ENCODE measurements at places on chromosomes 2 and 18.

DNA sequence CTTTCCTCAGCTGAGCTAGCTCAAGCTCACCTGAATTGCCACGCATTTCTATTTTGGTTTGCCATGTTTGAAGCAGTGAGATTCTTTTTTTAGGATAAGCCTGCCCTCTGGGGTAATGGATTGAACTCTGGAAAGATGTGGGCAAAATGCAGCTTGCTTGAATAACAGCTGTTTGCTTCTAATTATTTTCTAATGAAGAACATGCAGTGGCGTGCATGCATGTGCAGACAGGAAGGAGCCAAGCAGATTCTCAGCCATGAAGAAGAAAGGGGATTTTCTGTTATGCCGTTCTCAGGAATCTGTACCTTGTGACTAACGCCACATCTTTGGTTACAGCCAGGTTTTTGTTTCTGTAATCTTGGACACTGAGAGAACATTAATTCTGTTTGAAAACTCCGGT, 171.2 kb downstream of the ANTXR1 start:
- peak; percentile 44 for DNase-seq

DNA sequence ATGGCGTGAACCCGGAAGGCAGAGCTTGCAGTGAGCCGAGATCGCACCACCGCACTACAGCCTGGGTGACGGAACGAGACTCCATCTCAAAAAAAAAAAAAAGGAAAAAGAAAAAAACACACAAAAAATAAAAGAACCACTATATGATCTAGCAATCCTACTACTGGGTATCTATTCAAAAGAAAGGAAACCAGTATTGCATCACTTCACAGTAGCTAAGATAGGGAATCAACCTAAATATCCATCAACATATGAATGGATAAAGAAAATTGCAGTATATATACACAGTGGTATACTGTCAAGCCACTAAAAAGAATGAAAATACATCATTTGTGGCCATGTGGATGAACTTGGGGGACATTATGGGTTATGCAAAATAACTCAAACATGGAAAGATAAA, 37.9 kb downstream of the METTL21A start:
- no peak for DNase-seq

GRCh38 chr2:241701149-241701398, 765 bp upstream of the ING5 start:
- no peak for DNase-seq

DNA sequence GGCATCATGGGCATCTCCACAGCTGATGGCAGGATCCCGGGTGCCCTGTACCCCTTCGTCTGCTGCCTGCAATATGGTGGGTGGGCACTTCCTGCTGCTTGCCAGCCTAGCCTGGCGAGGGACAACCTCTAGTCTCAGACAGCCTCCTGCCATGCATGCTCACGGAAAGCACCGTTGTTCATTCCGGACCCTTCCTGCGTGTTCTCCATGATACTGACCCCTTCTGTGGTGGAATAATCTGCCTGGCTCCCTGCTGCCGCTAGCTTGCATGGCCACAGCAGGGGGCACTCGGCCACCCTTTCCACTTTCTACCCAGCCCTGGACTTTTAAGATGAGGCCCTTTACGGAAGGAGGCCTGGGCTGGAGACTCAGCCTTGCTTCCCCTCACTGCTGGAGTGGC, 12.0 kb downstream of the PCARE start:
- DNase-seq, result no peak

GRCh38 chr2:187976259-187976985, 315.3 kb upstream of the GULP1 start:
- no peak for DNase-seq

DNA sequence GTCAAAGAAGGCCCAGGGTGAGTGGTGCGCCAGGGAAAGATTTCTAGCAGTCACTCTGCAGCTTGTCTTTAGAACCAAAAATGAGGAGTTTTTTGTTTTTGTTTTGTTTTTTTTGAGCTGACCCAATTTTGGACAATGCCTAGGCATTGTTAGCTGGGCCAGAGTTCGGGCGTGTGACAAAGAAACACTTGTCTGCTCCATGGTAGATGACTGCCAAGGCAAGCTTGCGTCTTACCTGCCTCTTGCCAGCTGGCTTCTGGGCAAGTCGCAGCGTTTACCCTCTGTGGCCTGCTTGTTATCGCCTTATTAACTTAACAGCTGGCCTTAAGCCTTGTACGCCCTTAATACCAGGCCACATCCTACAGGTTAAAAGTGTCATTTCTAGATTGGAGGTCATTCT, 114.3 kb downstream of the GALNT1 start:
- no peak for DNase-seq

GRCh38 chr18:55422456-55423180, 165.4 kb downstream of the TCF4 start:
- no peak for DNase-seq

GRCh38 chr18:25352629-25353005, 651 bp upstream of the ZNF521 start:
- DNase-seq, result no peak

DNA sequence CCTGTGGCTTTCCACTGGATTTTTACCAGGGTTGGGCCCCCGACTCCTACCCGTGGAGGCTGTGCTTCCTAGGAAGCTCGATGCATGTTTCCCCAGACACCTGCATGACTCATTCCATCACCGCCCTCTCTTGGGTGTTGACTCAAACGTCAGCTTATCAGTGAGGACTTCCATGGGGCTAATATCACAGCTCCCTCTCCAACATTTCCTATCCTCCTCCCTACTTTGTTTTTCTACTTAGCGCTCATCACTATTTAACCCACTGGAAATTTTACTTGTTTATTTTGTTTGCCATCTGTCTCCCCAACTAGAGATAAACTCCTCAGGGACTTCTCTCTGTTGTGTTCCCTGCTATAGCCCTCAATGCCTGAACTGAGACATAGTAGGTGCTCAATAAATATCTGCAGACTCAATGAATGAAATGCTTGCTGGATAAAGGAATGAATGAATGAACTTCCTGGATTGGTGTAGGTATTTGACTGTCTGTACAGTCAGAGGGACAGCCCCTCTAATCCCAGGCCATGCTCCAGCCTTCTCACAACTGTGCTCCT, 89.7 kb upstream of the MSH2 start:
- no peak for DNase-seq

DNA sequence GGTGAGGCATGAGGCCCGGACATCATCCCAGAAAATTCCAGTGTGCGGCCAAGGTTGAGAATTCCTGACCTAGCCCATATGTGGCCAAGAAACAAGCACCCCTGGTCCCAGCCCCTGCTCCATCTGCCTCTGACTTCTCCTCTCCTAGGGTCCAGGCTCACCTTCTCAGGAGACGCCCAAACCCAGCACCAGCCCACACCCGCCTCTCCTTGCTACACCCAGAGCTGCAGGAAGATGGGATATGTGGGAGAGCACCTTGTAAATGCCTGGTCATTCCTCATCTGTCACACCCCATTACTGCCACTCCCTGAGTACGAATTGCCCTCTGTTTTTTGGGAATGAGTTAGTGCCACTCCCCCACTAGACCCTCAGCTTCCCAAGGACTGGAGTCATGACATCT, 7.3 kb upstream of the ATP6V1B1 start:
- DNase-seq, result no peak

DNA sequence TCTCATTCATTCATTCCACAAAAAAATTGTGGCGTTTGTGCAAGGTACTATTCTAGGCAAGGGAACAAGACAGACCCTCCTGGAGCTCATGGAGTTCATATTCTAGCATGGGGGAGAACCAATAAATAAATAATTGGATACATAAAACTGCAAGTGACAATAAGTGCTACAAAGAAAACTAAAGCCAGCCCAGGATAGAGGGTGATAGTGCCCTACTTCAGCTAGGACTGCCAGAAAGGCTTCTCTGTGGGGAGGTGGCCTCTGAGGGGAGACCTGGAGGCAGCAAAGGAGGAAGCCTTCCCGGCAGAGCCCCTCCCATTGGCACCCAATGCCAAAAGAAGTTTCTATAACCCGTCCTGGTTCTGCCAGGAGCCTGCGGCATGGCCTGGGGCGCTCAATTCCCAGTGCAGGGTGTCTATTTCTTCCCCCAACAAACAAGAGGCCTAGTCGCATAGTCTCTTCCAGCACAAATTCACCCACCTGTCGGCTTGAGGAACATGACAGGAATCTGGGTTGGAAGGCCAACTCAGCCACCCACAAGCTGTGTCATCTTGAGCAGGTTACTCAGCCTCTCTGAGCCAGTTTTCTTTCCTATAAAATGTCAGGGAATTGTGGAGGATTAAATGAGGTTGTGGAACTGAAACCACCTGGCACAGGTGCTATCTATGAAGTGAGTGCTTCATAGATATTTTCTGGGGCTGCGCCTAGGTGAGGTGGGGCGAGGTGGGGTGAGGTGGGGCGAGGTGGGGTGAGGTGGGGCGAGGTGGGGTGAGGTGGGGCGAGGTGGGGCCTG, 94.3 kb downstream of the ZFP36L2 start:
- DNase-seq, result no peak

DNA sequence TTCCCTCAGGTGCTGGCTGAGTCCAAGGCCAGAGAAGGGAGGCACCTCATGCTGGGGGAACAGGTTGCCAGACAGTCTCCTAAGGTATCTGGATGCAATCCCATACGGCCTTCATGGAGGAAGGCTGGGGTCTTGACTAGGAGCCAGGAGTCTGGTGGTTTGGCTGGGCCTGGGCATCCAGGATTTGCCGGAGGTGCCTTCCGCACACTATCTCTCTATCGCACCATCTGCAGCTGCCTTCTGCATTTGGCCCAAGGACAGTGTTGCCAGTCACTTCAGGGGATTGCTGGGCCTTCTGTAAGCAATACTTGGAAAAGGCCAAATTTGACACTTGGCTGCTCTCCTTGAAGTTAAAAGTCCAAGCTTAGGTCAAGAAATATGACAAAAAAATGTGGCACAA, 327.2 kb downstream of the EN1 start:
- no peak for DNase-seq

DNA sequence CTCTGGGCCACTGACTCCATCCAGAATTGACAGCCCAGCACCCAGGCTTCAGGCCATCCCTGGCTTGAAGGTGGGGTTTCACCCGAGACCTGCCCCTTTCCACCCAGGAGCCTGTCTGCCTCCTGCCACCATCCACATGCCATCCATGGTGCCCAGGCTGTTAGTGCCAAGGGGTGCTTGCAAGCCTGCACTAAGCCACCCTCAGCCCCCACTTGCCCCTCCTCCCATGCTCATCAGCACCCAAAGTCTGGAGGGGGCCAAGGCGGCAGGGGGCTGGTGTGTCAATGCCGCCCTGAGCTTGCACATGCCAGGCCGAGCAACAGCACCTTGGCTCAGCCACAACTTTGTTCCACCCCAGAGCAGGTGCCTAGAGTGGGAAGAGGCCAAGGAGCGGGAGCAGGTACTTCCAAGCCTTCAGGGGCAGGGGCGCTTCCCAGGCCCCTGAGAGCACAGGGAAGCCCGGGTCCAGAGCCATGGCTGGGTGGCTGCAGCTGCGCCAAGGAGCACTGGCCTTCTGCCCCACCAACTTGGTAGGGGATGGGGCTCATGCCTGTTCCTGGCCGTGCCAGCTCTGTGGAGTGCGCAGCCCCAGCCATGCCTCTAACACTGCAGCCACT, 12.0 kb downstream of the SRD5A2 start:
- DNase-seq, result no peak

DNA sequence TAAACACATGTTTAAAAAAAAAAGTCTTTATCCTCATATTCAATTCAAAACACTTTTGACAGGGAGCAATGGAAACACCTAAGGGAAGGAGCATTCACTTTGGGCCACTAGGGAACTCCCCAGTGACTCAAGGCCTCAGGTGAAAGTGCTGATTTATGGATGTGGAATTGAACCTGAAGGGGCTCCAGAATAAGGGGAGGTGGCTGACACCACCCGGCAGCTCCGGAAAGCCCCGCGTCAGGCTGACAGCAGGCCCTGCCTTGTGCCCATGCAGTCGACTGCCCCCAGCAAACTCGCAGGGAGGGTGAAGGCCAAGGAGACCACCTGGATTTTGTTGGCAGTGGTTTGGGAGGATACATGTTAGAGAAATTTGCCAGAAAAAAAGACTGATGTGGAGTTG, 275.3 kb upstream of the NCKAP5 start:
- DNase-seq, result no peak

- DNase-seq, result no peak
These were observed 93.5 kb downstream of the NAB1 start for GRCh38 chr2:190742431-190742830.

DNA sequence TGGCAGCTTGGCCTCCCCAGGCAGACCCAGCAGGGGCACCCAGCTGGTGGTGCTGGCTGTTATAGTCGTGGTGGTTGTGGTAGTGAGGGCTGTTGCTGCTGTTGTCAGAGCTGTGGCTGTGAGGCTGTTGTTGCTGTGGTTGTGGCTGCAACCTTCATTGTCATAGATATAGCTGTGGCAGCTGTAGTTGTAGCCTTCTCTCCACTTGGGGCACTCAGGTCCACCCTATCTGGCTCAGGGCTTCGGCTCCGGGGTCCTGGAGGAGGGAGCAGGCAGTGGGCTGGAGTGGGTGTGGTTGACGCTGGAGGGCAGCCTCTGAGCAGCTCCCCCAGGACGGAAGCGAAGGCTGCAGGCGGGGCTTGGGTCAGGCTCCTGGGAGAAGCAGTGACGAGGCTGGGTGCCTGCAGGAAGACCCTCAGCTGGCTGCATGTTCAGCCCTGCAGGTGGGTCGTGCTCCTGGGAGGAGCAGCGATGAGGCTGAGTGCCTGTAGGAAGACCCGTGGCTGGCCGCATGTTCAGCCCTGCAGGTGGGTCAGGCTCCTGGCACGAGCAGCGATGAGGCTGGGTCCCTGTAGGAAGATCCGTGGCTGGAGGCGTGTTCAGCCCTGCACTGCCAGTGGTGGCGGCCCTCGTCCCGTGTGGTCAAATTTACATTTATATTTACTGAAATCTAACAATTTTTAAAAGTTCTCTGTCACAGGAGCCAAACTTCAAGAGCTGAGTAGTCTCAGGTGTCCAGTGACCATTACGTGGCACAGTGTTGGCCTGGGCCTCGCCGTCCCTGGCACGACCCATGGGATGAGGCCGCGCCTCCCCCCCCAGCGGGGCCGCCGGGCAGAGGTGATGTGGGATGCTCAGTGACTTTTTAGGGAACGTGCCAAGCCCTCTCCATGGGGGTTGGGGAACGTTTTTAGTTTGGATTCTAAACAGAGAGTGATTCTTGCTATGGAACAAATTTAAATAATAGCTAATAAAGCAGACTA, 79.2 kb upstream of the PXDN start:
- no peak for DNase-seq

- no peak for DNase-seq
These were observed 15.0 kb downstream of the ZC3H8 start for GRCh38 chr2:112239862-112240261.

DNA sequence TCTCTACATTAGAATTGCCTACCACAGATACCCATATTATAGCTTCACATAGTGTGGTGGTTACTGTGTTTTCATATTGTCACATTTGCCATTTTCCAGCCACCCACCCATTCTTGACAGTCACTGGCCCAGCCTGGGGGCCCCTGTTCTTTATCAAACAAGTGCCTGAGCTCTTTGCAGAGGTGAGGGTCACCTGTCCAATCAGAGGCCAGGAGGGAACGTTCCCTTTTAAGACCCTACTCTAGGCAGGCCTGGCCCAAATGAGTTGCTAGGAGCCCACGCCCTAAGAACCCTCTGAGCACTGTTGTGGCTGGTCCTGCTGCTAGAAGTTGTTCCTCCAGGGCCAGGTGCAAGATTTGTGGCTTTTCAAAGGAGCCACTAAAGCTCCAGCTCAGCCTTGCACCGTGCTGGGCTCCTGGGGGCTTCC, 5.2 kb downstream of the IL37 start:
- DNase-seq, result no peak

All from GM04503 (cell line).